ENCODE measurements at places on chromosomes 13 and 19.

GRCh38 chr13:45362939-45363338 is 22.0 kb upstream of the TPT1 start:
- no peak for DNase-seq

DNA sequence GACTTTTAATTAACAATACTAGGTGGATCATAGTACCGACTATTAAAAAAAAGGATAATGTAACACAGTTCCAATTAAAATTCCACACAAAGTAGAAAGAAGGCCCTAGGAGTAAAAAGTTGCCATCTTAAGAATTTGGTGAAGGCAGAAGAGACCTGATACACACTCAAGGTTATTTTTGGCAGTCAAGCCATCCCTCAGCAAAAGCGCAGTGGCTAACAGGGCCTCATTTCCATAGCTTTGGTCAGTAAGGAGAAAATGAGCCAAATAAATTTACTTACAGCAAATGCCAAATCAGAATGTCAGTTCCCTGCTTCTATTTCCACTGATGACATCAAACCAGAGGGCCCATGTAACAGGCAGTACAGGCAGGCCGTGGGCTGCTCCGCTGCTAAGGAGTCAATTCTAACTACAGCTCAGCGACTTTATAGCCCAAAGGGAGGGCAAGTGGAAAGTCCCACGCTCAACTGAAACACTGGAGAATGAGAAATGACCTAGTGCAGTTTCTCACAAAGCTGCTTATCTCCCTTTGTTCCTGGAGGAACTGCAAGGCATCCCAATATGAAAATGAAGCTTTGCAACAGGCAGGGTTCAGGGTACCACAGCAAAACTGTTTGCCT is 6.3 kb downstream of the ARGLU1 start:
- no peak for DNase-seq

GRCh38 chr13:66503890-66504289 is 726.2 kb downstream of the PCDH9 start:
- DNase-seq: no peak

DNA sequence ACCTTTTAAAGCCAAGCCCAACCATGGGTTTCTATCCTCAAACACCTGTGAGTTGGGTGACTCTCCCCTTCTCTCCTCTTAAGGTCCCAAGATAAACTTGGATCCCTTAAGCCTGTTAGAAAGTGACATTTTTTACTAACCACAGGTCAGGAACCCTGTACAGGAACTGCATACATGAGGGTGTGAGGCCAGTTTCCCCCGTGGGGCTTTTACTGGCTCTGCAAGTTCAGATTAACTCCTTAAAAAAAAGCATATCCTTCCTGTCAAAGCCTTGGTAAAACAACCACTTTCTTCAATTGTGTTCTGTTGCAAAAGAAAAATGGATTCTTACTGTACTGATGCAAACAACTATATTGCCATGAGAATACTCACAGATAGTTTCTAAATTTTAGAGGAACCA is 2638.7 kb upstream of the PCDH20 start:
- DNase-seq: no peak

GRCh38 chr19:18995804-18996241 is 37.5 kb downstream of the SUGP2 start:
- peak; percentile 62 for DNase-seq

- no peak for DNase-seq
Observed at GRCh38 chr13:95722241-95722640, 45.3 kb downstream of the DNAJC3 start.

- no peak for DNase-seq
Observed at GRCh38 chr19:17159466-17160393, 55.4 kb upstream of the USE1 start.

DNA sequence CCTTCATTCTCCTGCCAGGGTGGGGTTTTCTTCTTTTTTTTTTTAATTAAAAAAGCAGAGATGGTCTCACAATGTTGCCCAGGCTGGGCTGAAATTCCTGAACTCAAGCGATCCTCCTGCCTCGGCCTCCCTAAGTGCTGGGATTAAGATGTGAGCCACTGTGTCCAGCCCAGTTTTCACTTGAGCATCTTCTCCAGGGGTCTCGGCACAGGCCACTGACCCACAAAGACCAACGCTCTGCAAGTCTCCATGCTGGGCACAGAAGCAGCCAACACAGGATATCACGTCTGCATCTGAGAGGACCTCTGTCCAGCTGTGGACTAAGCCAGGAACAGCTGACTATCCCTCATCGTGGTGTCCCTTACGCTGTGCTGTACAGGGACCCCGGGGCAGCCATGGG is 9.5 kb upstream of the TMEM86B start:
- no peak for DNase-seq

DNA sequence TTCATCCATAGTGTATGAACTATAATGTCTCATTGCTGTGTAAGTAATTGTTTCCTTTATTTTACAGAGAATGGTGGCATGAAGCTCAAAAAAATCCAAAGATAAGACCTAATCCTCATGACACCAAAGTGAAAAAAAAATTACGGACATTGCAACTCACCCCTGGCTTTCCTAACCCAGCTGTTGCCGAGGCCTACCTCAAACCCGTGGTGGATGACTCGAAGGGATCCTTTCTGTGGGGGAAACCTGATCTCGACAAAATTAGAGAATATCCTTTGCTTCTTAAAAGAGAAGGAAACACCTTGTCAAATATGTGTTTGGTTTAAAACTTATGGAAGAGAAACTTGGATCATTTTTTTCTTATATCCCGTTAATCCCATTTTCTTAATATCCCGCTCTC is 26.3 kb downstream of the ERCC5 start:
- DNase-seq: no peak
